GM12878 (cell line): ENCODE measurements at places on chromosomes 1 and 21.

DNA sequence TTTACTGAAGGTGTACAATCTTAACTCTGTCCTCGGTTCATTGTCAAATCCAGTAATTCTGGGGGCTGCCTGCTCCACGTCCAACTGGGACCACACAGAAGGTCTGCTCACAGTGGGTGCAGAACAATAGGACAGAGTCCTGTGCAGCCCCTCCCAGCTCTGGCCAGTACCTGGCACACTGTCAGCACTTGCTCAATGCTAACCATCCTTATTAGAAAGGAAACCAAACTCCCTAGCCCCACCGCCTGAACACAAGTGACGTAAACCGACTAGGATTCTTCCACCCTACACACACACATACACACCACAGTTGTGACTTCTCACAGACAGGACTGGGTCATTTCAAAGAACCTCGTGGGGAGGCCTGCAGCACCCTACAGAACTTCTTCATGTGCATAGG lies 5.2 kb downstream of the BCAR3 start:
- peaks cover 6% of the 10 kb centered on the region; the same call in 1 of the 2 replicates for H3K4me1 ChIP-seq
- no peak for DNase-seq
- no peaks in the 10 kb centered on the region for H3K36me3 ChIP-seq
- no peak overlapping the region for H3K27ac ChIP-seq
- no peaks in the 10 kb centered on the region for H3K27me3 ChIP-seq

GRCh38 chr1:58477390-58477789 lies 69.1 kb downstream of the OMA1 start:
- no peaks in the 10 kb centered on the region for H3K27me3 ChIP-seq

- no peaks in the 10 kb centered on the region for H3K27me3 ChIP-seq
- H3K4me3 ChIP-seq = 0 out of 2 replicates have a peak overlapping the region, but pooled peaks have one; percentile 12
- peak; percentile 35 for DNase-seq
- H3K36me3 ChIP-seq = no peaks in the 10 kb centered on the region
Measured at GRCh38 chr1:236508593-236509027, 15.2 kb upstream of the LGALS8 start.

DNA sequence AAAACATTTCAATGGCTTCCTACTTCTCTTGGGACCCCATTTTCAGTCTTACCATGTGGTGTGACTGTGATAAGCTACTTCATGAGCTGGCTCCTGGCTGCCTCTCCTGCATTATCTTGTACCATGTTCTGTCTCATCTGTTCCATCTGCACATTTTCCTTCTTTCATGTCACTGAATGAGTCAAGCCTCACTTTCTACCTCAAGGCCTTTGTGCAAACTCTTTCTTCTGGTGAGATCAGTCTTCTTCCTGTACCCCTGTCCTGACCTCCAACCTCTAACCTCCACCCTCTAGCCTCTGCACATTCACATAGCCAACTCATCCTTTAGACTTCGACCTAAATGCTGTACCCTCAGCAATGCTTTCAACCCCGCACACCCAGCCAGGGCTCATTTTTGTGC lies 9.6 kb upstream of the FAM78B start:
- H3K27me3 ChIP-seq = no peaks in the 10 kb centered on the region
- no peak overlapping the region for H3K4me3 ChIP-seq
- H3K27ac ChIP-seq = no peak overlapping the region
- DNase-seq = no peak
- H3K4me1 ChIP-seq = peaks cover 7% of the 10 kb centered on the region

- peak overlapping the region; percentile 68 for H3K4me3 ChIP-seq
- DNase-seq = no peak
- H3K27me3 ChIP-seq = no peaks in the 10 kb centered on the region; the same call in 1 of the 2 replicates
- peaks cover 15% of the 10 kb centered on the region for H3K4me1 ChIP-seq
- H3K27ac ChIP-seq = no peak overlapping the region
Measured at GRCh38 chr1:220880362-220880670, 1.1 kb downstream of the HLX start.

GRCh38 chr1:66778266-66778665 lies 22.8 kb downstream of the INSL5 start:
- H3K4me3 ChIP-seq = no peak overlapping the region
- H3K27me3 ChIP-seq = no peaks in the 10 kb centered on the region
- H3K4me1 ChIP-seq = no peaks in the 10 kb centered on the region
- no peak overlapping the region for H3K27ac ChIP-seq
- DNase-seq = no peak
- no peaks in the 10 kb centered on the region for H3K36me3 ChIP-seq

DNA sequence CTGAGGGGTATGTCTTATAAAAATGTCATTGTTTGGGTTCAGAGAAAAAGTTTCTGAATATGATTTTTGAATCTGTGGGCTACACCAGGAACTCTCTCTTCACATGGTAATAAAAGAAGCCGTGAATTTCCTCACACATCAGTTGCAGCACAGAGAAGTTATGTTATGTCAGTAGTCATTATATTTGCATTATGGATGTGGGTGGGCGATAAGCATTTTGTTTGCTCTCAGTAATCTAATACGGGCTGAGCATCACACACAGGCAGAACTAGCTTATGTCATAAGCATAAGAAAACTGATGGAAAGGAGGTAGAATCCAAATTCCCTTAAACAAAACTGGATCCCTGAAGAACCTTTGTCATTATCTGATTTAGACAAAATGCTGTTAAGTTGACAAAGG lies 70.8 kb downstream of the PRDM2 start:
- peaks cover 35% of the 10 kb centered on the region for H3K36me3 ChIP-seq
- no peaks in the 10 kb centered on the region for H3K27me3 ChIP-seq
- H3K4me3 ChIP-seq = no peak overlapping the region
- no peak for DNase-seq
- H3K27ac ChIP-seq = no peak overlapping the region
- no peaks in the 10 kb centered on the region for H3K4me1 ChIP-seq

DNA sequence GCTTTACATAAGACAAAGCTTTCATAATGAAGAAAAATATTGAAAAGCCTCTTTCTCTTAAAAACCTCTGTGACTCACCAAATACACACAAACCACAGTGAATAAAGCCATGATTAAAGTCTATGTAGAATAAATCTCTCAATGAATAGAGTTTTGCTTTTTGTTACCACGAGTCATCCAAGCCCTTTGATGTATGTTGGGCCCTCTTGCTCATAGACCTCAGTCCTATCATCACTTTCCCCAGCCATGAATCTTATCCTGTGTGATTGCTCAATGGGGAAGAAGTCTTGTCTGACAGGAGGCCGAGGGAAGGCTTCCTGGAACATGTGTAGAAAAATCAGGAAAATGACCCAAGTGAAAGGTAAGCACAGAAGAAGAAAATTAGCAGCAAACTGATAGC lies 60.8 kb downstream of the NGF start:
- no peak overlapping the region for H3K27ac ChIP-seq
- H3K27me3 ChIP-seq = no peaks in the 10 kb centered on the region
- H3K4me3 ChIP-seq = no peak overlapping the region
- no peak for DNase-seq
- no peaks in the 10 kb centered on the region for H3K36me3 ChIP-seq

- no peak overlapping the region for H3K4me3 ChIP-seq
- no peaks in the 10 kb centered on the region; the same call in 1 of the 2 replicates for H3K27me3 ChIP-seq
- H3K36me3 ChIP-seq = no peaks in the 10 kb centered on the region
- peaks cover 11% of the 10 kb centered on the region for H3K4me1 ChIP-seq
- no peak for DNase-seq
- H3K27ac ChIP-seq = no peak overlapping the region
Measured at GRCh38 chr21:35017256-35017655, 31.8 kb downstream of the RUNX1 start.

- H3K27me3 ChIP-seq = no peaks in the 10 kb centered on the region
- peaks cover 36% of the 10 kb centered on the region for H3K36me3 ChIP-seq
- DNase-seq = no peak
- no peak overlapping the region for H3K4me3 ChIP-seq
Measured at GRCh38 chr21:44062380-44062779, 44.8 kb upstream of the PWP2 start.

DNA sequence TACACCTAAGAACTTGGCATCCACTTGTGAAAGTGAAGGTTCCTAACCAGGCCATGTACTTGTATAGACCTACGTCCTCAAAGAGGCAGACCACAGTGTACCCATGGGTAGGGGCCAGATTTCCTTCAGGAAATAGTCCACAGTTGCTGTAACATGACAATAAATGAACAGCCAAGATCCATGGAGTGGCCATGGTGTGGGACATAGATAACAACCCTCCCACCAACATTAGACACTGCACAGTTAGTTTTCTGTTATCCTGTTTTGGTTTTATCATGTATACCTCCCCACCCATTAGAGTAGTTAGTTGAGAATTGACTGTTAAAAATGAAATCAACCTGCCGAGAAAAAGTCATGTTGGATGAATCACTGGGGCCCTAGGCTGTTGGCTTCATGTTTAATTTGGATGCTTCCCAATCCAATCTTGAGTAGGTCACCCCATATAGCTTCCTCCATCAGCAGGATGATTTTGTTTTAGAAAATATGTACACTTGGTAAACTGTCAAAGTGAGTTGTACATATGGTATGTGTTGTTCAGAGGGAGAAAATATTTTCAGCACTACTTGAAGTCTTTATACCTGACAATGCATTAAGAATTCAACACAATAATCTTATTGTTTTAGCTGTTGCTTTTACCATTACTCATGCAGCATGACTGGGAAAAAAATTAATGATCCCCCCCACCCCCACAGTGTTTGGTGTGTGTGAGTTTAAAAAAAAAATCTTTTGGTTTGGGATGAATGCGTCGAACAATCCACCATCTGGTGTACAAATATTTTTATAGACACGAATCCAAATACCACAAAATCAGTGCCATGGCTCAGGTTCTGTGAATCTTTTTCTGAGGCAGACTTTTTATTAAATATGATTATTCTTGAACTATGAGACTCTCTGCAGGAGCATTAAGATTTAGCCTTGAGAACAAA lies 88.3 kb upstream of the ARHGAP29 start:
- peaks cover 4% of the 10 kb centered on the region; the same call in 1 of the 2 replicates for H3K27me3 ChIP-seq
- no peaks in the 10 kb centered on the region for H3K36me3 ChIP-seq
- H3K27ac ChIP-seq = no peak overlapping the region
- no peak overlapping the region for H3K4me3 ChIP-seq
- H3K4me1 ChIP-seq = no peaks in the 10 kb centered on the region
- no peak for DNase-seq

DNA sequence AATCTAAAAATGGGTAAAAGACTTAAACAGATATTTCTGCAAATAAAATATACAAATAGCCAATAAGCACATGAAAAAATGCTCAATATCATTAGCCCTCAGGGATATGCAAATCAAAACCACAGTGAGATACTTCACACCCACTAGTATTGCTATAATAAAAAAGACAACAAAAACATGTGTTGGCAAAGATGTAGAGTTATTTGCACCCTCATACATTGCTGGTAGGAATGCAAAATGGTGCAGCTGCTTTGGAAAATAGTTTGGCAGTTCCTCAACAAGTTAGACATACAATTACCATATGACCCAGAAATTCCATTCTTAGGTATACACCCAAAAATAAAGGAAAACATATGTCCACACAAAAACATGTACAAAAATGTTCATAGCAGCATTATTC lies 30.2 kb downstream of the ZZZ3 start:
- DNase-seq = no peak
- no peaks in the 10 kb centered on the region for H3K4me1 ChIP-seq
- no peaks in the 10 kb centered on the region for H3K27me3 ChIP-seq
- H3K36me3 ChIP-seq = no peaks in the 10 kb centered on the region
- no peak overlapping the region for H3K27ac ChIP-seq

DNA sequence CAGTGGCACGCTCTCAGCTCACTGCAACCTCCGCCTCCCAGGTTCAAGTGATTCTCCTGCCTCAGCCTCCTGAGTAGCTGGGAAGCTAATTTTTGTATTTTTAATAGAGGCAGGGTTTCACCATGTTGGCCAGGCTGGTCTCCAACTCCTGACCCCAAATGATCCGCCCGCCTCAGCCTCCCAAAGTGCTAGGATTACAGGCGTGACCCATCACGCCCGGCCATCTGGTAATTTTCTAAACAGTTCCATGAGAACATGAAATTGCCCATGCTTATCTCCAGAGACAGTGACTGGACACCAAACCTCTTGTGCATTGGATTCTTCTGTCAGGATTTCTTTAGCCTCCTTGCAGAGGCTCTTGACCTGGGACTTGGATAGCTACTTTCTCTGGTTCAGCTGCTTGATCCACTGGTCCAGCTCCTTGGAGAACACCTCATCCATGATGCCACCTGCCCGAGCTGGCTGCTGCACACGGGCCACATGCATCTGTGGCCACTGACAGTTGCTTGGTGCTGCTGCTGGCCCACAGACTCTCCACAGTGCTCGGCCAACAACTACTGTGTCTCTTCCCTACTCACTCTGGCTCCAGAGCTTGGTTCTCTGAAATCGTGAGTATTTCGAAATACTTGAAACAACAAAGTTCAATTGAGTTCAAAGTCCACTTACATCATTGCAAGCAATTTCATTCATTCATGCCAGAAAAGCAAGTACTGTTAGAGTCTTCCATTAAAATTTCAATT lies 40.0 kb upstream of the CTPS1 start:
- H3K4me3 ChIP-seq = no peak overlapping the region
- H3K27me3 ChIP-seq = no peaks in the 10 kb centered on the region
- no peaks in the 10 kb centered on the region for H3K4me1 ChIP-seq
- no peak overlapping the region for H3K27ac ChIP-seq
- H3K36me3 ChIP-seq = no peaks in the 10 kb centered on the region
- no peak for DNase-seq

DNA sequence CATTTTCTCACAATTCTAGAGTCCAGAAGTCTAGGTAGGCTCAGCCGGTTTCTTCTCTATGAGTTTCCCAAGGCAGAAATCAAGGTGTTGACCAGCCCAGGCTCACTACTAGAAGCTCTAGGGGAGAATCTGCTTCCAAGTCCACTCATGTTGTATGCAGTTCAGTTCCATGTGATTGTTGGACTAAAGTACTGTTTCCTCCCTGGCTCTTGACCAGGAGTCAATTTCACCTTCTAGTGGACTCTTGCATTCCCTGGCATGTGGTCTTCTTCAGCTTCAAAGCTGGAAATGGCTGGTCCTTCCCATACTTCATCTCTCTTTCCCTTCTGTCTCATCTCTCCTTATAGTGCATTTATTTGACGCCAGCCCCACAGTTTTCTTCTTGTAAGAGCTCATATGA lies 153.4 kb downstream of the KCNT2 start:
- no peak overlapping the region for H3K27ac ChIP-seq
- H3K36me3 ChIP-seq = no peaks in the 10 kb centered on the region
- H3K4me1 ChIP-seq = no peaks in the 10 kb centered on the region
- no peak for DNase-seq

DNA sequence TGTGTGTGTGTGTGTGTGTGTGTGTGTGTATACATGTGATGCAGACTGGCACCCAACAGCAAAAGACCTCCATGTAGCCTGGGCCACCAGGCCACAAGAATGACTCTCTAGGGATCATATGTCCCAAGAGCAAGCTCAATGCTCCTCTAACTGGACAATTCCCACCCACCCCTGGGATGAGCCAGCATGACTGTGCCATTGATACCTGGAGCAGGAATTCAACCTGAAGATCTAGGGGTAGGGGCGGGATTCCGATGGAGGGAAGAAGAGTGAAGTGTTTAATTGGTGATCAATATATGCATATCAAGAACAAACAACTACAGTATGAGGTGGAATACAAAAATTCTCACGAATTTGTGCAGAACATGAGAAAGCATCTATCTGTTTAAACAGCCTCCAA lies 136.2 kb downstream of the PSMG1 start:
- no peaks in the 10 kb centered on the region for H3K27me3 ChIP-seq
- no peaks in the 10 kb centered on the region for H3K36me3 ChIP-seq
- no peak for DNase-seq
- H3K4me1 ChIP-seq = no peaks in the 10 kb centered on the region
